ENCODE measurements at places on chromosomes 2 and 18.

DNA sequence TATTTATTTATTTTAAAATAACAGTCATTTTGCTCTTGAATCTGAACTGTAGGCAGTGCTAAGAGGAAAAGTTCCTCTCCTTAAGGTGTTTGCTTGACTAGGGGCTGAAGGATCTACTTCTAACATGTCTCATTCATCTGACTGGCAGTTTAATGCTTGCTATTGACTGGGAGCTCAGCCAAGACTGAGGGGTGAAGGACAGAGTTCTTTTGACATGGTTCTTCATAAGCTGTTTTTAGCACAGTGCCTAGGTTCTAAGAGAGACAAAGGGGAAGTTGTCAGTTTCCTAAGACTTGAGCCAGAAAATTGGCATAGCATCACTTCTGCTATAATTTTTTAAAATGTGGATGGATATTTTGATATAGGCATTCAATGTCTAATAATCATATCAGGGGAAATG, 73.0 kb downstream of the COMMD1 start:
- no peak for DNase-seq

DNA sequence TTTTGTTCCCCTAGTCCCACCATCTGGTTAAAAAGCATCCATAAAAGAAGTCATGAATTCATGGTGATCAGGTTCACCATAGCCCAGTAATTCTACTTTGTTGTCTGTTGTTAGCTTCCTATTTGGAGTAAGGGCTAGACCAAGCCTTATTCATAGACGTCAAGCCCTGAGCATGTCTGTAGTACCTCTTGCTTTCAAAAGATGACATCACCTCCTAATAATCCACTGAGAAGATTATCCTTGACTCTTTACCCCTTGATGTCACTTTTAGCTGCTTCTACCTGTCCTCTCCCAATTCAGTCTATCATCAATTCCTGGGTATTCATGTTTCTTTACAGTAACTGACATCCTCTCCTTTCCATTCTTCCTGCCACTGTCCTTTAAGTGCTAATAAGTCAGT, 90.1 kb downstream of the EML6 start:
- no peak for DNase-seq

DNA sequence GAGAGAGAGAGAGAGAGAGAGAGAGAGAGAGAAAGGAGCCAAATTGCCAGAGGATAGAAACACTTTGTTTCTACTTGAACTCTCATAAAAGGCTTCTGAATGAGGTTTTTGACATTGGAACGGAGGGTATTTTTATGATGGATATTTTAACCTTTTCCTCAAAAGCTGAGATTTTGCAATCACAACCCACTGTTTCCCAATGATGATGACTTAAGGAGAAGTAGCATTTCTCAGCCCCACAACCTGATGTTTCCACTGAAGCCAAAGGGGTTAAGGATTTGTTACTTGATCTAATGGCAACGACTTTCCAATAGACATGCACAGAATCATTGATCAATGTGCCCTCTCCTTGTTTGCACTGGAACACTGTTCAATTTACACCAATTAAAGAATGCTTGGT, 67.1 kb upstream of the POU3F3 start:
- no peak for DNase-seq

DNA sequence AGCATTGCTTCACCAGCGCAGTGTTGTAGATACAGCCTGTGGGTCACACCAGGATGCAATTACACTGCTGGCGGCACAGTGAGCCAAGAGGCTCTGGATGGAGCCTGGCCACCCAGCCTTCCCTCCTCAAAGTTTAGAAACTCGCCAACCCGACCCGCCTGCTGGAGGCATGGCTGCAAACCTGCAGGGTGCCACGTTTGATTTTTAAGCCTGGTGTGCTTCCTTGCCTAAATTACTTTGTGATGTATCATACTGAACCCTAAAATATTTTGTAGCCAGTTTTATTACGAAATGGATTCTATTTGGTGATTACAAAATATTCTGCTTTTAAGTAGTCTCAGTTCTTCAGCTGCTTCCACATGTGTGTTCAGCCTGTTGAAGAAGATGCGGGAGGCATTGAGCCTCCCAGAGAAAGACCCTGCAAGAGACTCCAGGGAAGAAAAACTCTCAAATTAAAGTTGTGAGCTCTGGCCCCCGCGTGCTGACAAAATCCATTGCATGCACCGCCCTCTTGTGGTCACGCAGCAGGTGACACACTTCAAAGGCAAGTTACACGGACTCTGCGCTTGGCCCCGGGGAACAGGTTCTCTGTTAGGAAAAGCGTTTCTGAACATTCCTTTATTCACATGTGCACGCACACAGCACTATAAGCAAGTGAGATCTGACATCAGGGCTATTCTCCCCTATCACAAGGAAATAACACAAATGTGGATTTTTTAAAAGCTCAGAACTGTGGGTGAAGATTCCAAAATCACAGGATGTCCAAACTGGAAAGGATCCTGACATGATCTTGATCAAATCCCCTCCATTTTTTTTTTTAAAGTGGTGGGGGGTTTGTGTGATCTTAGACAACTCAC, 63.0 kb upstream of the TWIST2 start:
- peak; percentile 23 for DNase-seq

DNA sequence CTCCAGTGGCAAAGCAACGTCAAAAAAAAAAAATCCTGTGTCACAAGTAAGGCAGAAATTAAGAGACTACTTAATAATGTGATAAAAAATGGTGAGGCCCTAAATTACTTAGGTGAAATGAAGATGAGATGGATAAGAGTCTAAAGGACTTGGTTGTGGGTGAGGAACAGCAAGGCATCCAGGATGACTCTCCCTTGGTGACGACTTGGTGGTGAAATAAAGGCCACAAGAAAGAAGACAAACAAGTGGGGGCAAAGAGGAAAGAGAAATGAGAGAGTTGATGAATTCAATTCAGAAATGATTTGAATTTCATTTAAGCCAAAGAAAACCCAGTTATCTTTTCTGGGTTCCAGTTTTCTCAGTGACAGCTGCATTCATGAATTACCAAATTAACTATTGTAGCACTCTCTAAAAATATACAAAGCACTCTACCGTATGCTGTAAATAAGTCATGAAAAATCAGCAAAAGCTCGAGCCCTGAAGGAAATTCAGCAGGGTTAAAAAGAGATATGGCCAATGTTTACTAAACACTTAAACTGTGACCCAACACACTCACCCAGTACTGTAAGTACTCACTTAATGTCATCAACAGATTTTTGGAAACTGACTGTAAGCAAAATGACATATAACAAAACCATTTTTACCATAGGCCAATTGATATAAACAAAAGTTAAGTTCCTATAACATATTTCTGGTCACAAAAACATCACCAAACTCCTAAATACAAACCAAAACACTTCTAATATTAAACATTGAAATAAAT, 1.4 kb downstream of the METTL8 start:
- no peak for DNase-seq

- DNase-seq = no peak
These were observed 36.7 kb downstream of the ASAP2 start for GRCh38 chr2:9243357-9243756.

All from NCI-H146 (cell line).